ENCODE measurements at places on chromosomes 11 and 22.

DNA sequence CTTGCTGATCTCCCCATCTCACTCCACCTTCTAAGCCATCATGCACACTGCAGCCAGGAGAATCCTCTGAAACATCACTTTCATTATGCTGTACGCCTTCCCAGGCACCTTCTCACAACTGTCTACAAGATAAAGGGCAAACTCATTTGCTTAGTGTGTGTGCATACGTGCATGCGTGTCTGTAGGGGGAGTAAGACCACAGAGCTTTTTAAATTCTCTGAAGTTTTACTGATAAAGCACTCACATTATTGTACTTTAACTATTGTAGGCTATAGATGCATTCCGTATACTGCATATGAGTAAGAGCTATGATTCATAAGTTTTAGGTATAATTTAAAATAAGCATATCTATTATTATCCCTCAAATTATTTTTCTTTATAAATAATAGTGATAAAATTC is 15.3 kb upstream of the ANKK1 start:
- DNase-seq: peak; percentile 33

GRCh38 chr22:50432131-50432876 is 42.5 kb downstream of the SBF1 start:
- DNase-seq: no peak

DNA sequence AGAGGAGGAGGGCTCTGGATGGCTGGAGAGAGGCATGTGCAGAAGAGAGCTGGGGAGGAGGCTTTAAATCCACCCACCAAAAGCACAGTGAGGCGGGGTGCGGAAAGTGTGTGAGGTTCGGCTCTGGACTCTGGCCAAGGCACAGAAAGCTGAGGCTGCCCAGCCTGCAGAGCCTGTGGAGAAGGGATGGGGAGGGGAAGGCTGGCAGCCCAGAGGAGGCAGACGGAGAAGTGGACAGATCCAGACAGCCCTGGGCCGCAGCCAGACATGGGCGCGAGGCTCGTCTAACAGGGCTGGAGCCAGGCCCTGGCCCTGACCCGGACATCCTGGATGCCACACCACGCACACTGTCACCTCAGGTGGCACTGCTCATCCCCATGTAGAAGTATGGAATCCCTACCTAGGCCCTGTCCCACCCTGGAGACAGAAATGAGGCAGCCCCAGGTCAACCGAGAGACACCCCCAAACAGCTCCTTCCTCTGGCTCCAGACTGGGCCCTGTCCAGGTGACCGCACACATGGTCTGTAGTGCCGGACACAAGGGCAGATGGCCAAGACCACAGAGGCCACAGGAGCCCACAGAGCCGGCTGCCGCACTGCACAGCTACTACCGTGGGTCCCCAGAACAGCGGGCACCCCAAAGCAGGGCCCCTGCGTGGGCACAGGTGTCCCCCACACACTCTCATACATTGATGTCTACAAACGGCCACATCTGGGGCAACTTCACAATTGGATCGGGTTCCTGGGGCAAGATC is 16.6 kb upstream of the MOB2 start:
- peak; percentile 21 for DNase-seq

DNA sequence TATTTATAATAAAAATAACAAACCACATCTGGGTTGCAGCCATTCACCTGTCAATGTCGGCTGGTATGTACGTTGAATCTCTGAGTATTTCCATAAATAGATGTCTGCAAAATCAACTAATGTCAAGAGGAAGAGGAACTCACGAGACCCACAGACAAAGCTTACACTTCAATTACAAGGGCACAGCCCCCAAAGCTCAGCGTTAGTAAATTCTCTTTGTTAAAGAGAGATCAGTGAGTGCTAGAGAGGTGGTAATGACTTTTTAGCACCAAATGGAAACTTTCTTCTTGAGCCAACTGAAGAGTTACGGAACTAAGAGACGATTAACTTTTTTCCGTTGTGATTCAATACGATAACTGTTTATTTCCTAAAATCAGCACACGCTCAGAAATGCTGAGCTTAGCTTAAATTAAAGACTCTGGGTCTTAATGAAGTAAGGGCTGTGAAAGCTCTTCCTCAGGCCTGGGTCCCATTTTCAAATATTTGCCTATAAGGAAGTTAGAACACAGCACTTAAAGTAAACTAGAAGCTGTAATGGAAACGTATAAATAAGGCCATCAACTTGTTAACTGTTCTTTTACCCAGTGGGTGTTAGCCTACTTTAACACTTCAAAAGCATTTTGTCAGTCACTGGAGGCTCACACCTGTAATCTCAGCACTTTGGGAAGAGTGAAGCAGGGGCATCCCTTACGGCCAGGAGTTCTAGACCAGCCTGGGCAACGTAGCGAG is 22.8 kb upstream of the TFIP11 start:
- no peak for DNase-seq

- peak; percentile 56 for DNase-seq
These were observed 69.2 kb downstream of the ISX start for GRCh38 chr22:35135165-35135564.

DNA sequence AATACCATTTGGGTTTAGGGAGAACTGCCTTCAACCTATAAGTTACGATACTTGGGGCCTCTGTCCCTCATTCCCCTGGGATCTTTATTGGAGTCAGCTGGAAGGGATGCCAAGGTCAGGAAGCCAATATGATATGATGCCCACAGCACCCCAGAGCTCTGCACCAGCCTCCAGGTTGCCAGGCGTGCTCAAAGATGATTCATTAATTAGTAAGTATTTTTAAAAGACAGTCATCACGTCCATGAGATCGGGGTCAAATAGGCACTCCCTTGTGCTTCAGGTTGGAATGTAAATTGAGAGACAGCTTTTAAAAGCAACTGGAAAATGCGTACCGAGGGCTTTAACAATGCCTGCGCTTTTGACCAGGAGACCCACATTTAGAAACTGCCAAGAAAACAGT is 57.0 kb upstream of the CD5 start:
- no peak for DNase-seq

Data from NCI-H69 (cell line).